Regular cardiac myocyte (primary cell): ENCODE measurements at places on chromosomes 5 and 9. TPM values are rescaled to one million over a fixed set of nuclear protein-coding genes. Genes with fewer than 3 reads are reported as not detected.

SEMA6A gene
- 0.19 and 0.28 TPM in 2 replicates for total RNA-seq

MLANA gene
- total RNA-seq, result not detected in 2 replicates

GARIN3 gene
- not detected in 2 replicates for total RNA-seq

LHX3 gene
- total RNA-seq, result under 0.01 TPM in 1 of 2 replicates, not detected in the other

SLC35D2 gene
- total RNA-seq, result 13.0 and 13.4 TPM in 2 replicates
